ENCODE measurements at places on chromosomes 6 and 20.

GRCh38 chr6:165777680-165778079, 114.6 kb upstream of the PDE10A start:
- no peak for DNase-seq

DNA sequence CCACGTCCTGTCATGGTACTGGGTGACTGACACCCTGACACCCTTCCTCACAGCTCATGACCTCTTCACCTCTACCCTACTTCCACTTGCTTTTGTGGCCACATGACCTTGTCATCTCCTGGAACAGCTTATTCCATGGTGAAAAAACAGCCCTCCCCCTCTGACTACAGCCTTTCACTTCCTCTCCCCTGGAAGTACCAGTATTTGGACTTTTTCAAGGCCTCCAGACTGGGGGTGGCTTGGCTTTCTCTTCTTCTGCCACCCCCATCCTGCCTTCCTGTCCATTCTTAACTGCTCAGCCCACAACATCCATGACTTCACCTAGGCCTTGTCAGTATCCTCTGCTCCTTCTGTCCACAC, 168.4 kb downstream of the CARMIL1 start:
- no peak for DNase-seq

GRCh38 chr20:37527638-37528445, at the start of gene BLCAP:
TSS of gene BLCAP (minus strand) at chr20:37527876. CDS start at chr20:37519174, 8,702 bp downstream.
- DNase-seq = peak; percentile 96

- no peak for DNase-seq
These were observed 46.9 kb upstream of the TRIM26 start for GRCh38 chr6:30260036-30260504.

GRCh38 chr6:102438171-102438570, 1044.7 kb downstream of the GRIK2 start:
- no peak for DNase-seq

- no peak for DNase-seq
These were observed 123.7 kb downstream of the RCAN2 start for GRCh38 chr6:46367354-46368168.

GRCh38 chr20:50048420-50049166, 64.4 kb downstream of the UBE2V1 start:
- peak; percentile 83 for DNase-seq

- DNase-seq = no peak
These were observed 537.2 kb downstream of the PKHD1 start for GRCh38 chr6:51550243-51550642.

DNA sequence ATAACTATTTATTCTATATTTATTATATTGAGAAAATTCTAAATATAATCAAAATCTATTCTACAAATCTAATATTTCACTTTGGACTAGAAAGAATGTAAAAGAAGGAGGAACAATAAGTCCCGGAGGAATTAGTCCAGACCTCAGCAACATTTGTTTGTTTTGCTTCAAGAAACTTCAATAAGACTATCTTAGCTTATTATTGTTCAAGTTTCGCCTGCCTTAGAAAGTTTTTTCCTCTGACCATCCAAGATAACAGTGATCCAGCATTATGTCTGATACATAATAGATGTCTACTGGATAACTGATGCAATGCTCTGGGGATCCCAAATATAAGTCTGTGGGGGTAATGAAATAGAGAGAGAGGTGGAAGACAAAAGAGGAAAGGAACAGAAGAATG, 28.7 kb upstream of the NT5E start:
- DNase-seq = no peak

DNA sequence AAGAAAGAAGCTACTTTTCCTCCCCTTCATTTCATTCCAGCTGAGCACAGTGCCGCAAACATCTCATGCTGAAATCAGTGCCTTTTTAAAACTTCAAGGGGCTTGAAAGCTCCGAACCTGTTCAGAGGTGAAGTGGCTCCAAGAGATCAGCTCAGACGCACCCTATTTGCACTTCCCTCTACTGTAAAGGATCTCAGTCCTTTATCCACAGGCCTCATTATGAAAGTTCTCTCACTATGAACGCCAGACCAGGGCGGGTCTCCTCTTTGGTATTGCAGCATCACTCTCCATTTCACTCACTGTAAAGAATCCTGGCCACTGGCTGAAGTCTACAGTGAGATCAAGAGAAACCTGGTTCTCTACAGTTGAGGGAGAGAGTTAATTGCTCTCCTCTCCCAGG, 232.7 kb upstream of the POU3F2 start:
- no peak for DNase-seq

GRCh38 chr6:147001621-147002020, 202.6 kb upstream of the STXBP5 start:
- DNase-seq = no peak

- no peak for DNase-seq
These were observed 223.4 kb downstream of the PREX1 start for GRCh38 chr20:48604426-48604825.

DNA sequence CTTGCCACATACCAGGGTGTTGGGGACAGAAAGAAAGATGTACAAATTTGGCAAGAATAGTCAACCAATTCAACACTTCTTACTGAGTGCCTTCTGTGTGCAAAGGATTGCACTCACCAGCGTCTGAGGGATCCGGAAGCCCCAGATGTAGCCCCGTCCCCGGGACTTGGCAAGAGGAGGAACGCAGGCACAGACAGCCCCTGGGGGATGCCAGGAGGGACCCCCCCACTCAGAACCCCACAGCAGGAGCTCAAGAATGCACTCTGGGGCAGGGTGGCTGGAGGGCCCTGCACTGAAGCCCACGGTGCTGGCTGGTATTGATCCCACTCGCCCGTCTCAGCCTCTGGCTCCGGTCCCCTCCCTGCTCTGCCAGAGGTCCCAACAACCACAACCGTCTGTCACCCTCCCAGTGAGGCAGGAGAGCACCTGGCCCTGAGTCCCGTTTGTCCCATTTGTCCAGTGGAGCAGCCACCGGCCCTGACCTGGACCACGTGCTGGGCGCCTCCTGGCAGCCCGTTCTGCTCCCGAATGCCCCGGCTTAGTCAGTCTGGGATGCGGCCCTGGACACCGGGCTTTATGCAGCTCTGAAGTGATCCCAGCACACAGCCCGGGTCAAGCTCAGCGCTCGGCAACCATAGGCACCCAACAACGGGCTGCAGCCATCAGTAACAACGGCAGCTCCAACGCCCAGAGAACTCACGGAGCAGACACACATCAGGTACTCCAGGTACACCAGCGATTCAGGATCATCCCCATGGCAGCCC, 128.7 kb downstream of the DLL1 start:
- no peak for DNase-seq

DNA sequence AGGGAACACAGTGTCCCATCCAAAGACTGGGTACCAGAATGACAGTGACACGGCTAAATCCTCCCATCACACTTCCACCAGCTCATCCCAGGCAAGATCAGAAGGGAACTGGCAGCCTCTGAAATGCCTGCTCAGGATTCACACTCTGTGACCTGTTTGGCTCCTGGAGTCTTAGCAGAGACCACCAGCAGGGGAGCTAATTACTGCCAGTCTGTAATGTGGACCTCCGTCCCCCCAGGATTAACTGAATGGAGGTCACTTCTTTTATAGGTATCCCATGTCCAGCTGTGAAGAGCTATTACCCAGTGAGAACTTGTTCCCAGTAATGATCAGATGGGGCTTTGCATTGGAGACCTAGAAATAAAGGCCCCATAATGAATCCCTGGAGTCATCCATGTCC, 45.2 kb downstream of the DEFB114 start:
- no peak for DNase-seq

- DNase-seq = no peak
These were observed 100.2 kb downstream of the PERP start for GRCh38 chr6:138007014-138007472.

GRCh38 chr6:138430361-138431145, 26.5 kb downstream of the HEBP2 start:
- no peak for DNase-seq

DNA sequence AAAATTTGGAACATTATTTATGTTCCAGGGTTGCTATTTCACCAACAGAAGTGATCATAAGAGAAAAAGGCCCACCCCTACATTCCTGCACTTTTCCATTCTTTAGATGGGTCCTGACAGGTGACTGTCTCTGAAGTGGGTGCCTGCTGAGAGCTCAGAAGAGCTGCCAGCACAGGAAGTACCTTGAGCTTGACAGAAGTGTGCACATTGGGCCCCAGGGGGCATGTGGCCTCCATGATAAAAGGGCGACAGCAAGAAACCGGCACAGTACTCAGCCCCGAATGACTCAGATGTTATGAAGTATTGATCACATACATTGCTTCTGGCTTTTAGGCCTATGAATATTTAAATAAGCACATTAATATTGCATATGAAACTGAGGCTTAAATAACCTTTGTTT, 150.4 kb downstream of the PCSK2 start:
- no peak for DNase-seq

DNA sequence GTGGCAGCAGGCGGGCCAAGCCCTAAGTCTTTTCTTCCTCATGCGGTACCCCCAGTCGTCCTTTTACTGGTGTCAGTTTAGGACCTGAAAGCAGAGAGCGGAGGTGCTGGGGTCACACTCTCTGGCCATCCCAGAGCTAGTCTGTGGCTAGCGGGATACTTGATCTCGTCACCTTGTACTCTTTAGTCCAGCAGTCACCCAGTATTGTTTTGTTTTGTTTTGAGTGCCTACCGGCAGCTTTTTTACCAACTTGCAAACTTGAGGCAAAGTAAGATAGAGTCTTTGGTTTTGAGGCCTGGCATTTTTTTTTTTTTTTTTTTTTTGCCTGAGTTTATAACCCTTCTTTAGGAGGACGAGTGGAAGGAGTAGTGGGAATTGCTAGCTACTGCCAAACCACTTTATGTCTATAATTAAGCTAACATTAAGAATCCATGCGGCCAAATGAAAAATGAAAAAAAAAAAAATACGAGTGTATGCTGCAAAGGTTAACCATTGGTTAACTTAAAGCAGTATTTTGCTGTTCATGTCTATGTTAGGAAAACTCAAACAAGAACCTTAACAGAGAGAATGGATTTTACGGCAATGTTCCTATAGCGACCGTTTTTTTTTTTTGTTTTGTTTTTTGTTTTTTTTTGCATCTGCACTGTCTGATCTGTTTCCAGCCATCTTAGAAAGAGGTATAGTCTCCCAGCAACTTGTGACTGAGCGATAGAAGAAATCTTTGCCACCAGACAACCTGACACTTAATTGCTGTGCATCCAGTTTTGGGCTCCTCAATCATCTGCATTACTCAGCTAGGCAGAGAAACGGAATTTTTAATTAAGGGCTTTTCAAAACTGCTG, 56.9 kb downstream of the FAM217A start:
- no peak for DNase-seq

DNA sequence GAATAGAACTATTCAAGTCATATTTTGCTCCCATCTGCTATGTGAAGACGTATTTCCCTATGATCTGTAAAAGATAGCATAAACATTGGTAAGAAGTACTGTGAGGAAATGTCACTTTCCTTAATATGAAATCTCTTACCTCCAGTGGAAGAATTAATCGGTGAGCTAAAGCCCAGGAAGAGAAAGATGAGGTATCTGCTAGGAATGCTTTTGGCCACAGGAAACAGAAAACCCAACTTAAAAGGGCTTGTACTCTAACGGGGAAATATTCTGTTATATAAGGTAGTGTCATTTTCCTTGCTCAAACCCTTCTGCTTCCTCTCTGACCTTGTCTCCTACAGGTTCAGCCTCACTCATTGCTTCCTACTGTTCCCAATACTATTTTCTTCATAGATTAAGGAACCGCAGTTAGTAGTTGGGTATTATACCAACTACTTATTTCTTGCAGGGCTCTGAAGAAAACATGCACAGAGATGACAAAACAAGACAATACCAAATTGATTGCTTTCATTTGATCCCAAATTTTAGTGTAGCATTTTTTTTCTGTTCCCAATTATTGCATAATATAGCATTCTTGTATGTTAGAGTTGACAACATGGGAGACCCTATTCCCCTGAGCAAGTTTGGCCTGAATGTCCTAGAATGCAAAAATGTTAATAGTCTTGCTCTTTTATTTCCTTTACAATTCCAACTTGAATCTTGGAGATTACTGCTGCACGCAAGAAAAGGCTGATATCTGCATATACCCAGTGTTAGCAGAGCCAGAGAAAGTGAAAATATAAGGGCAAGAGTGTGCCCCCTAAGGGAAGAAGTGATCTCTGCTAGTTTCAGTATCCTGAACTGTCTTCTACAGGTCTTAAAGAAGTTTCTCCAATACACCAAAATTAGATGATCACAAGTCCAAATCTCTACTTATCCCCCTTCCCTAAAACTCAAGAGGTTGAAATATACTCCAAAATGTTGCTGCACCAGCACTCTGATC, 65.3 kb downstream of the AFG1L start:
- no peak for DNase-seq

GRCh38 chr6:37838219-37838921, 18.8 kb downstream of the ZFAND3 start:
- DNase-seq = no peak

DNA sequence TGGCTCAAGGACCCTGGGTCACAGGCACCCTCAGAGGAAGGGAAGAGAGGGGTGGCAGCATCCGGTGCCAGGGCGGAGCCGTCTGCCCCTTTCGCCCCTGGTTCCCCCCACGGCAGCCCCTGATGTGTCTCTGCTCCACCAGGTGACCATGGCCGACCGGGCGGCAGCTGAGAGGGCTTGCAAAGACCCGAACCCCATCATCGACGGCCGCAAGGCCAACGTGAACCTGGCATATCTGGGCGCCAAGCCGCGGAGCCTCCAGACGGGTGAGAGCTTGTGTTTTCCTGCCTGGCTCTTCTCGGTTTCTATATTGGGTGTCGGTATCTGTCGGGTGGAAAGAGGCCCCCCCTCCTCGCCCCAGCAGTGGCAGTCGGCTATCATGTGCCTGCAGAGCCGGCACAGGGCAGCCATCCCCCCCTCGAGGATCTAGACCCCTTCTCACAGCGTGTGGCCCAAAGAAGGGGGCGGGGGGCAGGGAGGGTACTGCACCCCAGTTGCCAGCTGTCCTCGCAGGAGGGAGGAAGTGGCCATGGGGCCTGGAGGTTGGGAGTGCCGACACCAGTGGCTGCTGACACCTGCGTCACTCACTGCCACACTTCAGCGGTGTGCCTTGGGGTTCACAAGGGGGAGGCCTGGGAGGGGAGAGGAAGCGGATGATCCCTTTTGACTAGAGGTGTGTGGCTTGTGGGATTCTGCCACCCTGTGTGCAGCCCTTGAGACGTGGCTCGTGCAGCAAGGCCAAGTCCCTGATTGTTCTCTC, 1.5 kb downstream of the RBM38 start:
- peak; percentile 97 for DNase-seq

GRCh38 chr6:3962291-3963280, 113.4 kb downstream of the FAM50B start:
- no peak for DNase-seq

DNA sequence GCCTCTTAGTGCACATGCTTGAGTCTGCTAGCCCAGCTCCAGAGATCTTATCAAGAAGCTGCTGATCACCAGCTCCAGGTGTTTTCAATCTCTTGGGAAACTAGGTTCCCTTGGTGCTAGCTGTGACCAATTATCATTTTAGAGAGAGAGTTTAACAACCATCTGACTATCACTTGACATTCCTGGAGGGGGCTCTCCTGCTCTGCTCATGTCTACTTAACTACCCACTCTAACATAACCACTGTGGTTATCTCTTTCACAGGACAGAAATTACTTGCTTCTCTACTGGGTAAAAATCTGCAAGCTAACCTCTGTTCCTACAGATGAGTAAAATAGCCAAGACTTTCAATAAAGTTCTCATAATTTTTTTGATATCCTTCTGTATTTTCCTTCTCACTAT, 823.4 kb upstream of the GJE1 start:
- no peak for DNase-seq

Data from T-helper 2 cell (primary cell).